ENCODE measurements at places on chromosomes 5 and 9.

DNA sequence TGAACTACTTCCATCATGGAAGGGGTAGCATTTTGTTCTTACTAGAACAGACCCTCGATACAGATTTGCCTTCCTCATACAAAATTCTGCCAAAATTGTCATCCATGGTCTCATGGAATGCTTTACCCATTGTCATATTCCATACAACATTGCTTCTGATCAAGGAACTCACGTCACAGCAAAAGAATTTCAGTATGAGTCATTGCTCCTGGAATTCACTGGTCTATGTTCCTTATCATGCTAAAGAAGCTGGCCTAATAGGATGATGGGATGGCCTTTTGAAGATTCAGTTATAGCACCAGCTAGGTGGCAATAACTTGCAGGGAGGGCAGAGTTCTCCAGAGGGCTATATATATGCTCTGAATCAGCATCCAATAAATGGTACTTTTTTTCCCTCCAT lies 18.2 kb upstream of the FNIP1 start:
- DNase-seq = no peak

DNA sequence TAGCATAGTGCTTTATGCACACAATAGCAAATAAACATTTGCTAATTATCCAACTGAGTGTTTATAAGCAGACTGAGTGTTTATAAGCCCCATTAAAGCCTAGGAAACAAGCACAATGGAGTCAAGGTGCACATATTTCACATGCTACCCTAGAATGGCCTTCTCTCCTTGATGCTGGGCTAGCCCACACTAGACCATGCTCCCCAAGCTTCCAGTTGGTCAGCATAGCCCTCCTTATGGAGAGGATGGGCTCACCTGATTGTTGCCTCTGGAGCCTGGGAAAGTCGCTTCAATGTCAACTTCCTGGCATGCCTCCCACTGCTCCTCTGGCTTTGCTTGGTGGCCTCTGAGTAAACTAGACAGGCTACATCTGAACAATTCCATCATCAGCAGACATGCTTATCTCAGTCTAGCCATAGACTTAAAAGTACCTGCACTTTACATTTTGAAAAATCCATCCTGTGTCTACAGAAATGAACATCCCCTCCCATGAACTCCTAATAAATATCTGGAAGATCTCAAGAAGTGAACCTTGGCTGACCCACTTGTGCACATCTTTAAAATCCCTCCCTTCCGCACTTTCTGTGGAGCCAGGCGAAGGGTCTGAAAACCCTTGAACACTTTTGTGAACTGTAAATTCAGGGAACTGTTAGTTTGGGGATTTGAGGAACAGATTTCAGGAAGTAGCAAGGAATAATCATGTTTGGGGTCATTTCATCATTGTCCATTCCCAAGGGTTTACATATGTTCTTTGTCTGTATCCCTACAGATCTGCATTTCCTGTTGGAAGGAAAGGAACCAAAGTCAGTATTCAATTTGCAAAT lies 486.6 kb downstream of the ARHGEF28 start:
- no peak for DNase-seq

DNA sequence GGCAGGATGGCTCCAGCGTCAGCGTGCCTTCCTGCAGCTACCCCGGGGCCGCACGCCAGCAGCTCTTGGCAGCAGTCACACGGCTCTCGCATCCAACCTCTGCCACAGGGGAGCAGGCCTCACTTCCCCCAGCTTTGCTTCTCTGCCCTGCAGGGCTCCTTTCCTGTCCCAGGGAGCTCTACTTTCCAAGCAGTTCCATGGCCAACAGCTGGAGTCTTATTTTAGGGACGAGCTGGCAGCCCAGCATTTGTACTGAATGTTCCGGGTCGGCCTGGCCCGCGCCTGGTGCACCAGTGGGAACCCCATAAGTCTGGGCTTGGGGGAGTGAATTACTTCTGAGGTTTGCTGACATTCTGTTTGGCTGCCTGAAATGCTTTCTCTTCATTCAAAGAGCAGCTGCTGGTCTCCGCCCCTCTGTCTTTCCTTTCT lies 34.6 kb downstream of the GADD45G start:
- DNase-seq = peak; percentile 86

GRCh38 chr9:1100201-1100600 lies 50.0 kb downstream of the DMRT2 start:
- no peak for DNase-seq

GRCh38 chr9:504921-505740 lies 290.5 kb downstream of the DOCK8 start:
- DNase-seq = no peak

DNA sequence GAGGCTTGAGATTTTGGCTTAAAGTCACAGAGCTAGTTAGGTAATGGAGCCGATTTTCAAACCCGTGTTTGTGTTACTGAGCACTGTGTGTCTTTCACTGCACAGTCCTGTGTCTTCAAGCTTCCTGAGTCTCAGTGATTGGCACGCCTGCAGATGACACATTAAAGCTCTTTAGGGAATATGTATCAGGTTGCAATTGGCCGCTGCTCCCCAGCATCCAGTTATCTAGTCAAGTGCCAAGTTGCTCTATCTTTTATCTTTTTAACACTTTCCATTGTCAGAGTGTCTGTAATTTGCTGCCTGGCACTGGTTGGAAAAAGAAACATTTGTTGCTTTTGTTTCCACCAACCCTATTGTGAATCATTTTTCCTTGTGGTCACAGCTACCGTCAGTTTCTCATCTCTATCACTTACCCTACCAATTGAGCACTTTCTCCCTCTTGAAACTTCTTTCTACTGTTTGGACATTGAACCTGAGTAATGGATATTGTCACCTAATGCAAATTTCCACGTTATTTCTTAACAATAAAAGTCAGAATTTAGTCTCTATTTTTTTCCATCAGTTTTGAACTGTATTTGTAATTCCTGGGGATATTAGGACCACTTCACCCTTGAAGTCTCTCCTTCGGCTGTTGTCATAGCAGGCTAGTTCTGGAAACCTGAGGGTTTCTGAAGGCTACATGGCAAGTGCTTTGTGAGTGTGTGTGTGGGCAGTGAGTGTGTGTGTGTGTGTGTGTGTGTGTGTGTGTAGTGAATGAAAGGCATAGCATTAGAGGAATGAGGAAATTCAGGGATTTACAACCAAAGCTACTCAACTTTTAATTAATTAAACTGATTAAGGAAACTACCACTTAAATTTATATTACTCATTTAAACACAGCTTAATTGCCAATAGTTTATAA lies 274.3 kb downstream of the ISL1 start:
- DNase-seq = no peak

GRCh38 chr5:76958991-76959767 lies 6.3 kb downstream of the CRHBP start:
- no peak for DNase-seq

GRCh38 chr9:4119778-4120554 lies 179.9 kb downstream of the GLIS3 start:
- DNase-seq = no peak

- peak; percentile 87 for DNase-seq
Observed at GRCh38 chr9:136791516-136792276, 552 bp downstream of the TMEM141 start.

DNA sequence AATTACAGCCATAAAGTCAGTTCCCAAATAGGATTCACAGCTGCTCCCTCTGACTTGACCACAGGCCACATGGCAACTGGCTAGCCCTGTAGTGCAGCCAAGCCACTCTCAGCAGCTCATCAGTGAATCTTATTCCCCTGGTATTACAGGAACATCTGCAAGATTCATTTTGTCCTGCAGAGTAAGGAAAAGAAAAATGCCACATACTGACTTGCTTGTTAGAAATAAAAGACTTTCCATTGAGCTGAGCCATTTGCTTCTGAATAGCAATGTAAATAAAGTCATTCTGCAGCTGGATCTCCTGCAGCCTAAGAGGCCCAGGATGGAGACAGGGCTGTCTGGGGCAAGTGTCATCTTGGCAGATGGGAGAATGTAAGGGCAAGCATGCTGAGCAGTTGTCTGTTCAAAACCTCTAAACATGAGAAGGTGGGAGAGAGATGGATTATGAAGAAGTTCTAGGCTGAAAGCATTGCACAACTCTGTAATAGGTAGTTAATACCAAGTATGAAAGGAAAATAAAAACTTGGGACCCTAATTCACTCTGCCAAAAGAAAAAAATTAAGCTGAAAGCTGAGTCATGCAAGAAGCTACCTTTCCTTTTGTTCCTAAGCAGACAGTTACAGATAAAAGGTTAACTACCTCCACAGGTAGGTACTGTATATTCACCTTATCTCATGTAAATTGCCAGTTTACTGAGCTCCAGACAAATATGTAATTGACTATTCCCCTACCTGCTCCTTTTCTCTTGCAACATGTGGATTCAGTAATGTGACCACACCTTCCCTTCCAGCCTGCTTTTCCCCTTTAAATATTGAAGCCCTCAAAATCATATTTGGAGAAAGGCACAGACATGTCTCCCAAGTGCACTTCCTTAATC lies 244.4 kb upstream of the RAI14 start:
- DNase-seq = no peak

- no peak for DNase-seq
Observed at GRCh38 chr9:34311499-34312185, 17.4 kb downstream of the KIF24 start.

- no peak for DNase-seq
Observed at GRCh38 chr5:38465702-38466423, 90.6 kb downstream of the LIFR start.

GRCh38 chr5:140214831-140215230 lies 39.8 kb downstream of the CYSTM1 start:
- DNase-seq = no peak

- no peak for DNase-seq
Observed at GRCh38 chr9:11686733-11687132, 1006.5 kb upstream of the TYRP1 start.

DNA sequence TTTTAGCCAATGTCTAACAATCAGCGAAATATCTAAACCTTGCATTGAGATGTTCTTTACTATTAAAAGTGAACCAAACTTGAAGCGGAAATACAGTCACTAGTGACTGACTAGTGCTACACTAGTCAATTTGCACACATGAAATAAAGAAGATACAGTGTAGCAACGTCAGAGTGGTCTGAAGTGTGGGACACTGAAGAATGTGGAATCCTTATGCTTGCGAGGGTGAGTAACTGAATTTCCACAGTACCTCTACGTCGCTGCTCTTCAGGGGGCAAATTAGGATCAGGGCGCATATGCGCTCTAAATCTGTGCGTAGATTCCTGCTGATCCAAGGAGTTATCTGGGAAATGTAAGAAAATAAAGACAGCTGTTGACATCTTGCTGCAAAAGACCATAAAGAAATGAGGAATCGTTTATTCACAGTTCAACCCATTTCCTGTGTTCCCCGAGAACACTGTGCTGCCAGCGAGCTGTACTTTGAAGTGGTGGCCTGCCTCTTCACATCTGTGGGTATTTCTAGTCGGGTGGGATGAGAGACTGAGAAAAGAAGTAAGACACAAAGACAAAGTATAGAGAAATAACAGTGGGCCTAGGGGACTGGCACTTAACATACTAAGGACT lies 39.8 kb upstream of the FLT4 start:
- DNase-seq = no peak

DNA sequence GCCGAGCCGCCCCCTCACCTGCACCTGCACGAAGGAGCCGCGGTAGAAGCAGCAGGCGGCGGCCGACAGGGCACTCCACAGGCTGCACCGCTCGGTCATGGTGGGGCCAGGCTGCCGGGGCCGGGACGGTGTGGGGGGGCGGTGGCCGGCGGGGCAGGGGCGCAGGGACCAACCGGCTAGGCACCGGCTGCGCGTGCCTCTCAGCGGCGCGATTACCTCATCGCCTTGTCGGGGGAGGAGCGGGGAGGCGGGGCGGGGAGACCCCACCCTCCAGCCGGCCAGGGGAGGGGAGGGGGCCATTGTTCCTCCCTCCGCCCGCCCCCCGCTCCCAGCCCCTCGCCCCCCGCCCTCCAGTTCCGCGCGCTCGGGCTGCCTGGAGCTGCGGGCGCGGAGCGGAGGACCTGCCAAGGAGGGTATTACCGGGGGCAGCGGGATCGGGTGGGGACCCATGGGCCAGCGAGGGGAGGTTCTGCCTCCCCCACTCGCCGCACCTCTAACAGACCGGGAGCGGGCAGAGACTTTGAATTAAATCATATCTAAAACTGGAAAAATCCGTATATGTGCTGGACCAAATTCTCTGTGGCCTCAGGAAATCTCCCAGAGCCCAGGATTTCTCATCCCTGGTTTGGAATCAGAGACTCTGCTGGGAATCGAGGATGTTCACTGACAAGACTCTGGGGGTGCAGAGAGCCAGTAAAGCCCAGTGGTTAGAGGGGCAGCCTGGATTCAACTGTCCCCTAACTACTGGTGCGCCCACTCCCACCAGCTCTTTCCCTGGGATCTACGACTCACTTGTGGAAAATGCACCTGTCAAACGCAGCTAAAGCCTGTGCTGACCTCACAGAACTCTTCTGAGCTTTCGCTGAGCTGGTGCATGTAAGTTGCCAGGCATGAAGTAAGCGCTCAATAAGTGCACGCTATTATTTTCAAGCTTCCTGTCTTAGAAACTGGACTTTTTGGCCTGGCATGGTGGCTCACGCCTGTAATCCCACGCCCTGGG lies 20.3 kb upstream of the TOR2A start:
- no peak for DNase-seq

- no peak for DNase-seq
Observed at GRCh38 chr9:20573023-20573422, 49.3 kb downstream of the MLLT3 start.

DNA sequence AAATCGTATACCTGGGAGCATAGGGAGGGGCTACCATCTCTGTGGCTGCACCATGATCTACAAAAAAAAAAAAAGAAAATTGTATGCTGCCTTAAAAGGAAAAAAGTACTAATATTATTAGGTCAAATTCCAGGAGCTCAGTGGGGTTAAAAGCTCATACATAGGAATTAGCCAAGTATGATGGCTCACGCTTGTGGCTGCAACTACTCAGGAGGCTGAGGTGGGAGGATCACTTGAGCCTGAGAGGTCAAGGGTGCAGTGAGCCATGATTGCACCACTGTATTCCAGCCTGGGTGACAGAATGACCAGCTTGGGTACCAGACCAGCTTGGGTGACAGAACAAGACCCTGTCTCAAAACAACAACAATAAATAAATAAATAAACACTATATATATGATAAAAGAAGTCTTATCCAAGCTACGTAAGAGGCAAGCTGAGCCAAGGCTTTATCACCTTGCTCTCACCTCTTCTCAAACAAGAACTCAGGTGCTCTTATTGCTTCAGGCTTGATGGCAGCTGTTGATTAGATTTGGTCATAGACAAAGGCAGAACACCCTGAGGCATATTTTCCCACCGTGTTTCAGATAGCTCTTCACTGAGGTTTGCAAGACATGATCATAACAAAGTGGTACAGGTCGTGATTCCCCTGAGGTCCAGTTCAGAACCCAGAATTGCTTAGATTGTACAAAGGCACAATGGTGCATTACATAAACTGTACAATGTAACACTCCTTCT lies 3.3 kb upstream of the FBXW11 start:
- no peak for DNase-seq

GRCh38 chr5:140245341-140245740 lies 57.6 kb downstream of the PFDN1 start:
- no peak for DNase-seq

DNA sequence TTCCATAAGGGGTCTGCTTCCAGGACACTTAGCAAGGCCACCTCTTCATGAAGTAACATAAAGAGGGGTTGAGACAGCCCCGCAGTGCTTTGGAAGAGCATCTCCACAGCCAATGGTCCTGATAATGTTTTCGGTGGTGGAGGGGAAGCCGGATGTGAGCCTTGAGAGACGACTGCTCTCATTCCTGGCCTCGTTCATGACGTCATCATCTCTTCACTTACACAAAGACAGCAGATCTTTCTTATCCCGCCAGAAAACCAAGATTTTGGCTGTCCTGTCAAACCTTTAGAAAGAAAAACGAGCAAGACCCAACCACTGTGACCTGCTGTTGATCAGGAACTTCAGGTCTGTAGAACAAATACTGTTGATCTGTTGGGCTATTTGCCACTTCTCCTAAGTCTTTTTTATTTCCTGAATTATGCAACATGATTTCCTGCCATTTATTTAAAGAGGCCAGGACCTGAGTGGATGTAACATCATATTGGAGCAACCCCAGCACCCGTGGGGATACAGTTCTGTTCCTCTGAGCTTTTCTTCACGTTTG lies 89.0 kb upstream of the IRX2 start:
- no peak for DNase-seq

All from posterior vena cava (tissue), 2 donors.